ENCODE measurements at places on chromosomes 16 and 17.

GRCh38 chr17:78615631-78616030 lies 38.4 kb upstream of the DNAH17 start:
- no peak for DNase-seq

GRCh38 chr16:693766-694165 lies 3.6 kb upstream of the WDR24 start:
- DNase-seq = no peak

GRCh38 chr17:49688848-49689247 lies 11.0 kb upstream of the SPOP start:
- no peak for DNase-seq

DNA sequence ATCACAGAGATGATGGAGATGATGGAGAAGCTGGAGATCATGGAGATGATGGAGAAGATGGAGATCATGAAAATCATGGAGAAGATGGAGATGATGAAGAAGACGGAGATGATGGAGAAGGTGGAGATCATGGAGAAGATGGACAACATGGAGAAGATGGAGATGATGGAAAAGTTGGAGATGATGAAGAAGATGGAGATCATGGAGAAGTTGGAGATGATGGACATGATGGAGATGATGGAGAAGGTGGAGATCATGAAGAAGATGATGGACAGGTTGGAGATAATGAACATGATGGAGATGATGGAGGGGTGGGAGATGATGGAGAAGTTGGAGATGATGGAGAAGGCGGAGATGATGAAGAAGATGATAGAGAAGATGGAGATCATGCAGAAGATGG lies 34.5 kb downstream of the RBFOX3 start:
- no peak for DNase-seq

- DNase-seq = no peak
Measured at GRCh38 chr17:79473111-79473875, 137.6 kb downstream of the RBFOX3 start.

- no peak for DNase-seq
Measured at GRCh38 chr16:15749985-15750384, 99.9 kb downstream of the NDE1 start.

DNA sequence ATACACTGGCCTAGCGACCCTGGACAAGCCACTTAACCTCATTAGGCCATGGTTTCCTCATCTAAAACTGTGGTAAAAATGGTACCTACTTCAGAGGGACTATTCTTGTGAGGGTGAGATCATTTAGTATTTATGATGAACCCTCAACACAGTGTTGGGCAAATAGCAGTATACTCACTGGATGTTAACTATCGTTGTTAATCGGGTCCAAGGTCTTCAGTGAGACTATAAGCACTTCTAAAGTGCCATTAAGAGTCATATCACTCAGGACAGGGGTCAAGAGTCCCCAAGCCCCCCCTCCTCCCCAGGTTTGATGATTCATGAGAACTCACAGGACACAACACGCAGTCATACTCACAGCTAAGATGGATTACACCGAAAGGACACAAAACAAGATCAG lies 11.0 kb downstream of the TK2 start:
- DNase-seq = no peak

- DNase-seq = no peak
Measured at GRCh38 chr16:89050868-89051311, 42.8 kb upstream of the ACSF3 start.

DNA sequence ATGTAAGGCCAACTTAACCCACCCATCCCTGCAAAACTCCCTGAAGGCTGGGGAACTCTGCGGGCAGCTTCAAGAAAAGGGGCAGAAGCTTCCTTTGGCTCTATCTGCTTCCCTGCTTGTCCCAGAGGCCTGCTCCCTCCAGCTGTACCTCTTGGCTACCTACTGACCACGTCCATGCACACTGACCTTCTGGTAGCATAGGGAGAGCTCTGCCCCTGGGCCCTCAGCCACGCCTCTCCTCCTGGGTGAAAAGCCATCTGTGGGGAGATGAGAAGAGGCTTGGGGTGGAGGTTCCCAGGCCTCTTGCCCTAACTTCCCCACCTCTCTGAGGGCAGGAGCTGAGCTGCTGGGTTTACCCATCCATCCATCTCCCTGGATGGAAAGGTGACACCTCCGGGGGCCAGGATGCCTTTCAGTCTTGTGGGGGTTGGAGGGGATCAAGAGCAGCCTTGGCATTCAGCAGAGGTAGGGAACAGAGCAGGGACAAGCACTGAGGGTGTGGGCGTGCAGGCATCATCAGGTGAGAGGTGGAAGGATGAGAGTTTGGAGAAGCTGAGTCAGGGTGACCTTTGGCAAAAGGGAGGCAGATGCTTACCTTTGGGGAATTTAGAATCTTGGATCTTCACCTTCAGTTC lies 23.4 kb upstream of the MFSD6L start:
- no peak for DNase-seq

DNA sequence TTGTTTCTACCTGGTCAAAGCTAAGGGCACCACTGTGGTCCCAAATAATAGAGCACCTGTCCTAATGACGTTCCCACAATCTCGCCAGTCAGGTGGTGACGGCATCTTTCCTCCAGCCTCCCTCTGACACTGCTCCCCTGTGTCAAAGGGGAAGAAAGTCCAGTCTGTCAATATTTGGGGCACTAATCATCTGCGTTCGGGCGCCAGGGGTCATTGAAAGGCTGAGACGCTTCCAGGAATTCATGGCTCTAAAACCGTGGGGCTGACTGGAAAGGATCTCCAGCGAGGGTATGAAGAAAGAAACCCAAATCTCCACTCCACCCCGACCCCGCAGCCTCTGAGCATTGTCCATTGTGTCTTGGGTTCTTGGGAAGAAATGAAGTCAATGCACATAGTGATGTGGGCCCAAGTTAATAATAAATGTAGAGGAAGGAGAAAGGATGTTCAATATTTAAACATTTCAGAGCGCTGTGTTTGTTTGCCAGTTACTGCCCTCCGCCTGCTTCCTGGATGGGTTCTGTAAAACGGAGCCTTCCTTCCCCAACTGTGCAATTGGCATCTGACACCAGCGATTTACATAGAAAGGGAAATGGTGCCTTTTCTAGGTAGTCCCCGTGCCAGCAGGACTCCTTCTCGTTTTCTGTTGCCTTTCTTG lies 103.2 kb downstream of the SOCS1 start:
- no peak for DNase-seq

GRCh38 chr17:75077496-75078283 lies 10.1 kb upstream of the SLC16A5 start:
- peak; percentile 38 for DNase-seq

DNA sequence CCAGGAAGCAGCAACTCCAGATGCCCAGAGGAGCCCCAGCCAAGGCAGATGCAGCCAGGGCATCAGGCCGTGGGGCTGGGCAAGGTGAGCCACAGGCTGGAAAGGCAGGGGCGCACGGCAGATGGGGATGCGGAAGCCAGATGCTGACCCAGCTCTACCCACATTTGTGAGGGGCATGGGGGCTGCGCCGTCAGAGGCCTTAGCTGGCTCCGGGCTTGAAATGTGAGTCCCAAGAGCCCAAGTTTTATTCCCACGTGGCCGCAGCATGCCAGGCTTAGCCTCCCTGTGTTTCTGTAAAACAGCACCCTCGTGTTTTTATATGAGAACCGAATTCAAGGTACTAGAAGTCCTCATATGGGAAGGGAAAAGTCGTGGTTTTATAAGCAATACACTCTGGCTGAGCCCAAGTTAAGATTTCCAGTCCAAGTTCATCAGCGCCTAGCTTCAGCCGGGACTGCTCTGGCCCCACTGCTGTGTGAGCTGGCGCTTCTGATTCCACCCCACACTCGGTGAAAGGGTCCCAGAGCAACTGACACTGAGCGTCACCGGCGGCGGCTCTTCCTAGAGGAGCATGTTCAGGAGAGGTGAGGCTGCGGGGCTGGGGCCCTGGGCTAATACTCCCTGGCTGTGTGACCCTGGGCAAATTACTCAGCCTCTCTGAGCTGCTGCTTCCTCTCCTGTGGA lies 6.7 kb upstream of the C16orf95 start:
- DNase-seq = no peak

GRCh38 chr17:11138023-11138422 lies 103.0 kb upstream of the SHISA6 start:
- no peak for DNase-seq

DNA sequence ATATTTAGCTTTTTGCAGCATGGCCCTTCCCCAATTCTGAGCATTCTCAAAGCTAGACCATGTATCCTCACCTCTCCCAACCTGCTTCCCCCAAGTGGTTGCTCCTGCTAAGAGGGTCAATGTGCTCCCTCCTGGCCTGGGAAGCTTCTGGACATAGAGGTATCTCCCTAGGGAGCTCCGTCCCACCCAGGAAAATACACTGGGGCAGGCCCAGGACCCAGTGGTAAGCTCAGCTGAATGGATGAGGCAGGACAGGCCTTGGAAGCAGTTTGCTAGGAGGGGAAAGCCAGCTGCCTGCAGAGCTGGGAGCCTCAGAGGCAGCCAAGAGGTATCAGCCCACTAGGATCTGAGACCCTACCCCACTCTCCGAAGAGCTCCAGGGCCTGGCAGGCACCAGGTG lies 1721.6 kb downstream of the TP53TG3F start:
- DNase-seq = no peak

GRCh38 chr16:8936421-8936820 lies 27.3 kb downstream of the USP7 start:
- peak; percentile 63 for DNase-seq

DNA sequence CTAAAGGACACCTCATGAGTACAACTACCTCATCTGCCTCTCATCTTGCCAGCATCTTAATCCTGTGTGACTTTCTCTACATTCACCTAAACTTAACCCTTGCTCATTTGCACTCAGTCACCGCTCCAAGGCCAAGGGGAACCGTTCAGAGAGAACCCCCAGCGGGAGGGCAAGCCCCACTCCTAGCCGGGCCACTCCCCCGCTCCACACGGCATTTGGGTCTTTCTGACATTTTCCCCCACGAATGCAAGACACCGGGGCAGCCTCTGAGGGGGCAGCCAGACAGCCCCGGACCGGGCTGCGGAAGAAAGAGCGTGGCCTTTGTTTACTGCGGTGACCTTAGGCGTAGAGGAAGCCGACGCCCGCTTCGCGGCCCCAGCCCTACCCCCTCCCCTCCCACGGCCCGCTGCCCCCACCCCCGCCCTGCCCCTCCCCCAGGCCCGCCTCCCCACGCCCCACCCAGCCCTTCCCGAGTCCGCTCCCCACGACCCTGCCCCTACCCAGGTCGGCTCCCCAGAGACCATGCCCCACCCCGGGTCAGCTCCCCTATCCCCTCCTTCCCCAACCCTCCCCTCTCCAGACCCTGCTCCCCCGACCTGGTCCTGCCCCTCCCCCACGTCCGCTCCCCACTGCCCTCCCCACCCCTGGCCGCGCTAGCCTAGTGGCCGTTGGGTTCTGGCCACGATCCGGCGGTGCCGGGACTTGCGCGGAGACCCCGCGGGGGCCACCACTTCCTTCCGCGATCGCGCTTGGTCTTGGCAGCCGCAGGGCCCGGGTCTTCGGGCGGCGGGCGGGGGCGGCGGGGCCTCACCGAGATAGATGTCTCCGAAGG lies 789 bp downstream of the CSNK1D start:
- no peak for DNase-seq

GRCh38 chr16:732936-733335 lies 6.0 kb downstream of the HAGHL start:
- DNase-seq = no peak

GRCh38 chr17:79189305-79189704 lies 114.7 kb downstream of the ENGASE start:
- DNase-seq = no peak

DNA sequence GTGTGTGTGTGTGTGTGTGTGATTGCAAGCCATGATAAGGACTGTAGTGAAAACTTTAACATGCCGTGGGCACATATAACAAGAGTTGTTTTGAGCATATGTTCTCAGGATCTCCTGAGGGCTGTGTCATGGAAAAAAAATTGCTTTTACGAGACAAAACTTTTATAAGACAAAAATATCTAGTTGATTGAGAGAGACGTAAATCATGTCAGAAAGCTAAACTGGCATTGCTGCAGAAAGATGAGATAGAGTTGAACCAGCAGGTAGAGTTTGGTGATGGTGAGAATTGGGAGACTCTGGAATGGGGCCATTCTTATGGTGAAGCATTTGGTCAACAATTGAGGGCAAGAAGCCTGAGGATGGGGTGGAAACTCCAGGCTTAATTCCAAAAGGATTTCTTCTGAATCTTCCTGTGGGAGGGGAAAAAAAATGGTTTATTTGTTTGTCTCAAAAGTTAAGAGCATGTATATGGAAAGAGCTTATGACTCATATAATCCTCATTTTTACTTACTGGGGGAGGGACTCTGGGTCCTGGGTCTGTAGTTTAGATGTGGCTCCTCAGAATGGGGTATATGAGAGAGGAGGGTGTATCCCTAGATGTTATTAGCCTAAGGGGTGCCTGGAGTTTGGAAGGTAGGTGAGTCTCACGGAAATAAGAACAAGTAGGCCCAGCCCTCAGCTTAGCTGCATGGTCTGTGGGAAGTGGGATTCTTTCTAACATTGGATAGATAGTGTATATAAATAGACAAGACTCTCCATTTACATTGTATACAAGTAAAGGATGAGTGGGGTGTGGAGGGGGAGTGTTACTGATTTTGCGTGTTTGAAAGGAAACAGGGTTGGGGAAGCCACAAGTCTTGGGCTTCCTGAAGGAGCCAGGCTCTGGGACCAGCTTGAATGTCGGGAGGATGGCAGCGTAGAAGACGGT lies 7.1 kb downstream of the MINK1 start:
- DNase-seq = no peak

GRCh38 chr17:72344613-72345012 lies 223.8 kb downstream of the SOX9 start:
- no peak for DNase-seq

- DNase-seq = peak; percentile 92
Measured at GRCh38 chr17:2399572-2400473, 1.0 kb downstream of the MNT start.

DNA sequence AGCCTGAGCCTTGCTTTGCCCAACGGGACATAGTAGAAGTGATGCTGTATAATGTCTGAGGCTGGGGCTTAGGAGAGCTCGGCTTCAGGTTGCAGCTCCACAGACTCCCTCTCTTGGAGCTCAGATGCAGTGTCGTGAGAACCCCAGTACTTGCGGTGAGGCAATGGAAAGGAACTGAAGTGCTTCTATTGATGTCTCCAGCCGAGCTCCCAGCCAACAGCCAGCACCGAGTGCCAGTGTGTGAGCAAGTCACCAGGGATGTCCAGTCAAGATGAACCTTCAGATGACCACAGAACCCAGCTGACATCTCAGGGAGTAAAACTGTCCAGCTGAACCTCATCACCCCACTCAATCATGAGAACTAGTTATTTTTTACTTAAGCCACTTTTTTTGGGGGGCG lies 268.1 kb downstream of the IRF8 start:
- DNase-seq = no peak

- DNase-seq = no peak
Measured at GRCh38 chr16:81436386-81436785, 8.2 kb upstream of the CMIP start.

GRCh38 chr17:79849953-79850352 lies 10.7 kb upstream of the CBX4 start:
- DNase-seq = no peak

Measured in stimulated activated CD8-positive, alpha-beta memory T cell treated with anti-CD3 and anti-CD28 coated beads, Interleukin-4, amount 100 ng/mL, for 24 hours (primary cell).